HT-29 (cell line): ENCODE measurements at places on chromosomes 2 and 18.

- peak; percentile 28 for DNase-seq
Measured at GRCh38 chr2:202158796-202159195, 79.6 kb downstream of the SUMO1 start.

- DNase-seq, result no peak
Measured at GRCh38 chr2:45786030-45786835, 134.8 kb downstream of the PRKCE start.

DNA sequence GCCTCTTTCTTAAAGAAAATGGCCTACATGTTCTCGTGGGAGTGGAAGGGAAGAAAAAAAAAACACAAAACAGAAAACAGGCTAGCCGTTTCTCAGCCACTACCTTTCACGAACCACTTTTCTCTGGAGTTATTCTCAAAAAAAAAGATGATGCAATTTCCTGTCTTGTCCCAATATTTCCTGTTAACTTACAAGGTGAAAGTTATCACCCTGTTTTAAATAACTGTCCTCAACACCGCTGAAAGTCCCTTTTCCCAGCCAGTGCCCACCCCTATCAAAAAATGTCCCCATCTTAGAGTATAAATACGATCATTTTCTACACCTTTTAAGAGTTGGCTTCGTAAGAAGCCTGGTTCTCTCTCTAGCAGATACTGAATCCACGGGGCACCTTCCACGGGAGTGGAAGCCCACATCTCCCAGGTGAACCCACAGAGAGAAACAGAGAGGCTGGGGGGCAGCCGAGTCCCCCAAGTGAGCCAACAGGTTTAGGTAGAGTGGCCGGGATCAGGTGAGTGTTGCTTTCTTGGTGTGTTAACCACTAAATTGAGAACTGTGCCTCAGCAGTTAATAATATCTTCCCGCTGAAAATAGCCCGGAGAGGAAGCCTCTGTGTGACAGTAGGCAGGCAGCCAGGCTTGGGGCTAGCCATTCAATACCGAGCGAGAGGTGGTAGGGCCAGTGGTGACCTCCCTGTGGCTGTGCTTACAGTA is 15.9 kb downstream of the SMAD7 start:
- no peak for DNase-seq

GRCh38 chr2:181371782-181372645 is 85.2 kb upstream of the ITGA4 start:
- no peak for DNase-seq

DNA sequence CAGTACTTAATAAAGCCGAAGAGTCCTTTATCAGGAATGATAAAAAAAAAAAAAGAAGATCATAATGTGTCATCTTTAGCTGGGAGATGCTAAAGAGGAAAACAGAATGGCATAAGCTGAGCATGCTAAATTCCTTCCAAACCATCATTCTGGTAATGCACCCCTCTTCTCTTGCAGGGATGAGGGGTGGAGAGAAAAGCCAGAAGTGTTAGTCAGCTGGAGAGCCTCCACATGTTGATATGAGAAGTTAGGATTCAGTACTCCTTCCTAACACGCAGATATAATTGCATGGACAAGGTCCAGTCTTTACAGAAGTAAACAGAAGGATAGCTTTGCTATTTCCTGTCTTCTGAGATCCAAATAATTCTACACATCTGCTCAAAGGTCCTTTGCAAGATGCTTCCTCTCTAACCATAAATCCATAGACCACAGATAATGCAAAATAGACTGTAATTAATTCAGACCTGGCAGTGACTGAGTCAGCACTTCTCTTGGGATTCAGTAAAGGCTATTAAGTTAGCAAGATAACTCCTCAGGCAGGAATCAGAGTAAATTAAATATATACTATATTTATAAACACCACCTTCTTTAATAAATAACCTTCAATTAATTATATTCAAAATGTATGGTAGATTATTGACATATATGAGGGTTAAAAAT is 930.0 kb upstream of the KLHL29 start:
- DNase-seq, result no peak

- DNase-seq, result no peak
Measured at GRCh38 chr18:77039196-77040130, 93.1 kb downstream of the MBP start.

GRCh38 chr2:222436040-222436413 is 11.7 kb downstream of the SGPP2 start:
- no peak for DNase-seq

DNA sequence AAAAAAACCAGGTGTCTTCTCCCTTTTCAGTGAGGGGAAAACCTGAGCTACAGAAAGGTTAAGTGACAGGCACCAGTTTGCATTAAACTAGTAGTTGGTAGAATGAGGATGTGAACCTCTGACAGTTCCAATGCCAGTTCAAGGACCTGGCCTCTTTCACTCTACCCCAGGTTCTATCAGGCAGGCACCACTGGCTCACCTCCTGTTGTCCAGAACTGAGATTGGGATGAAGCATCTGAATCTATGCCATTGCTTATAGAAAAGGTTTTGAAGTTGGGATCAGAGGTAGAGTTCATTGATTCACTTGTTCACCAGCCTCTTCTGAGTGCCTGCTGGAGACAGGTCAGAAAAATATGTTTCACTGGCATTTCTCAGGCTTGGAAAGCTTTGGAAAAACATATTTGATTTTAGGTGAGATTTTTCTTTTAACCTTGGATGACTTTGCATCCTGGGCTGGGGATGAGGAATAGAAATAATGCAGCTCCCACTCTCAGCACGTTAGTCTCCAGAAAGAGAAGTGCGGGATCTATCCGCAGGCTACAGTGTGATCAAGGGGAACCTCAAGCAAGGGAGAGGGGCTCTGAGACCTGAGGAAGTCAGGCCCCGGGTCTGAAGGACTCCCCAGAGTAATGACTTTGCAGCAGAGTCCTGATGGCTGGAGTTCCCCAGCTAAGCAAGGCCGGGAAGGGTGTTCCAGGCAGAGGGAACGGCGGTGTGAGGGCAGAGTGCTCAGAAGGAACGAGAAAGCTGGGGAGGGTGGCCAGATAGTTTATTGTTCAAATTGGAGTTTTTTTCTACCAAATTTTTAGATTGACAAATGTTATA is 250.3 kb downstream of the MYCN start:
- DNase-seq, result no peak

- no peak for DNase-seq
Measured at GRCh38 chr2:236545248-236545658, 24.4 kb upstream of the ACKR3 start.

DNA sequence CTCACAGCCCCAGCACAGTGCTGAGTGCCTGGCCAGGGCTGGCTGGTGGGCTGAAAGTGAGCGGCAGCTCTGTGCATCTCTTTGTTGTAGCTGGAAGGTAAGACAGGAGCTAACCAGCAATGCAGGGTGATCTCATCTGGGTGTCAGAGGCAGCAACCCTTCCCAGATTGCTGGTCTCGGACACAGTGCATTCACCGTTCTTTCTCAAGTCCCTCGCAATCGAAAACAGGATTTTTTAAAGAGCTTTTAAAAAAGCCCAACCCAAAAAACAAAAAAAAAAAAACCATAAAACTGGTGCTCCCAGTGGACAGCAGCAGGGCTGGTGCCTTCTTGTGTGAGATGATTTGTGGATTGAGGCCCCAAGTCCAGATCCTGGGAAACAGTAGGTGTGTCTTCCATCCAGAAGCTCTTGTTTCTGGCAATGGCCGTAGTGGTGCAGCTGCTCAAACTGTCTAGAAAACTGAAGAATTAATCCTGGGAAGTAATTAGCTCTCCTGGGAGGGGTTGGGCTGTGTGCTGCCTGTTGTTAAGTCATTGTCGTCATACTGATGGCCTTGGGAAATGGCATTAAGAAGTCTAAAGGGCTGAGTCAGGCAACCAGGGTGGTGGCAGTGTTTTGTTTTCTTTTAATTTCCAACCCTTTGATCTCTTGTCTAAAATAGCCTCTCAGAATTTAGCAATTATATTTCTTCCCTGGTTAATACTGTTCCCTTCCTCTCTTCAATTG is 156.7 kb downstream of the KLHL29 start:
- no peak for DNase-seq

DNA sequence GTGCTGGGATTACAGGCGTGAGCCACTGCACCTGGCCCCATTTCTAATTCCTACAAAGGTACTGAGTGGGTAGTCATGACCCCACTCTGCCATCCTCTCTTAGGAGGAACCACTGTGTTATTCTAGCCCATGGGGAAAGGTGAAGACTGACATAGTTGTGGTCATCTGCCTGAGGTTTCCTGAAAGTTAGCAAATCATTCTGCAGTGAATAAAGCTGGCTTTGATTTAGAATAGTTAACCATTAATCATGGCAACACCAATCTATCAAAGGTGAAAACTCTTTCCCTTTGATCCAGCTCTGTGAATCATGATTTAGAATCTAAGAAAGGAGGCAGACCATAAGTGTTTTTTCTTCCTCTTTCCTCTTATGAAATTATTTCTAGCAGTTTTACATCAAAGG is 50.8 kb downstream of the SUMO1 start:
- peak; percentile 80 for DNase-seq

DNA sequence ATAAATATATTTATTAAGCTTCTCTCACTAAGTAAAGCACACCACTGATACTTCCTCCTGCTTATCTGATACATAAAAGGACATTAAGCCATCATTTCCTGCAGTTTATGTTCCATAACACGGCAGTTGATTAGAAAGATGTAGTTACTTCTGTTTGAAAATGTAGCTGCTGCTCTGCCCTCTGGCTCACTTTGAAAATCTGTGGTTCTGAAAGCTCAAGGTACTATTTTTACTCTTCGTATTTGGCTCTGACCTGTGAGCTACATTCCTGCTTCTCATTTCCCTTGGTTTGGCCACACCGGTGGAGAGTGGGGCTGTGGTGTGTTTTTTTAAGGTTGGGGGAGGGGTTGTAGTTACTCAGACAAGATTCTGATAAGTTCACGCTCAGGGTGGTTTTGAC is 12.8 kb upstream of the TTN start:
- no peak for DNase-seq

DNA sequence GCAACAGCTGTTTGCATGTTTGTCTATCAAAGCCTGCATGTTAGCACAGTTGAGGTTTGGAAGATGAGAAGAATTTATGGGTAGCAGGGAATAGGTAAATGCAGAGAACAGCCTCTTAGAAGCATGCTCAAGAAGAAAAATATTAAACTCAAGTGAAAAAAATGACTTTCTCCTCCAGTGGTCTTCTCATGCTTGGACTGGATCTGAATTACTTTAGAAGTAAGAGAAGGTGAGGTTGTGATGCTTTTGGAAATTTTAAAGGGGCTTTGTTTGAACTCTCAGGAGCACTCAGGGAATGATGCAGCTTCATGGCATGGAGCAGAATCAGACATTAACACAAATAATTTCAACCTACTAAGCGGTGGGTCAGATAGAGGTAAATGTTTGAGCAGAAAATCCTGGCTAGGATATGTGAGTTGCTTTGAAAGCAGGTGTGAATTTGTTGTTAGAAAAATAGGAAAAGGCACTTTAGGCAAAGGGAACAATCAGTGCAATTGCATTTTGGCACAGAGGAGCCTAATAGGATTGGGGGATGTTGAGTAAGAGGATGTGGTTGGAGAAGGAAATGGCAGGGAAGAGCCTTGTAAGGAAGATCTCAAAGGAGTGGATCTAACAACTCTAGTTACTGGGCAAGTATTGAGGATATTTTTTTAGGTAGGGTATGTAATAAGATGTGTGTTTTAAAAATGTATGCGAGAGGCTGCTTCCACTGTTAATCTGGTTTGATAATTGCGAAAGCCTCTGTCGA is 76.3 kb downstream of the DDX1 start:
- DNase-seq, result no peak

DNA sequence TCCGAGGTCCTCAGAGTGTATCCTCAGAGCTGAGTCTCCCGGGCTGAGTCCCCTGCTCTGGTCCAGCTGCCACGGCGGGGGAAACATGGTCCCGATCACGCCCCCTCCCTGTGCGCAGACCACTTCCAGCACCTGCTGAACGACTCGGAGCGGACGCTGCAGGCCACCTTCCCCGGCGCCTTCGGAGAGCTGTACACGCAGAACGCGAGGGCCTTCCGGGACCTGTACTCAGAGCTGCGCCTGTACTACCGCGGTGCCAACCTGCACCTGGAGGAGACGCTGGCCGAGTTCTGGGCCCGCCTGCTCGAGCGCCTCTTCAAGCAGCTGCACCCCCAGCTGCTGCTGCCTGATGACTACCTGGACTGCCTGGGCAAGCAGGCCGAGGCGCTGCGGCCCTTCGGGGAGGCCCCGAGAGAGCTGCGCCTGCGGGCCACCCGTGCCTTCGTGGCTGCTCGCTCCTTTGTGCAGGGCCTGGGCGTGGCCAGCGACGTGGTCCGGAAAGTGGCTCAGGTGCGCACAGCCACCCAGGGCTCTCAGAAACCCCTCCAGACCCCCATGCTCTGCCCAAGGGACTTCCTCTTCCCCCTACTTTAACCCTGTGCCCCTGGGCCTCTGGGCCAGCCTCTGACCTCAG is 26.7 kb downstream of the GPC1 start:
- DNase-seq, result no peak

- DNase-seq, result no peak
Measured at GRCh38 chr2:224033601-224034000, 5.5 kb downstream of the SERPINE2 start.

- DNase-seq, result no peak
Measured at GRCh38 chr2:70657246-70657645, 103.6 kb upstream of the TGFA start.

- no peak for DNase-seq
Measured at GRCh38 chr18:26536032-26536431, 12.3 kb downstream of the KCTD1 start.

DNA sequence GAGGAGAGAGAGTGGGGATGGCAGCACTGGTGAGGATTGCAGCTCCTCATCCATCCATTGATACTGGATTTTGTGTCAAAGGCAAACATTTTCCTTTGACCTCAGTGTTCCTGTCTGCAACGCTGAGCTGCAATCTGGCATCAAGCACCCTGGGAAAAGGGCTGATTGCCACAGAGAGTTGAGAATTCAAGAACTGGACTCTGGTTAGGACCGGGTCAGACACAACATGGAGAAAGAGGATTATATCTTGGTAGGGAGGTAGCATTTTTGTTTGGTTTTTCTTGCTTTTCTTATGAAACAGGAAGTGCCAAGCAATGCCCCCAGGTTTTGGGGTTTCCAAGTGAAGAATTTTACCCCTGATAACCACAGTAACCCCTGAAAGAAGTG is 81.9 kb upstream of the PKDCC start:
- no peak for DNase-seq

GRCh38 chr18:49519101-49519971 is 32.3 kb upstream of the C18orf32 start:
- no peak for DNase-seq
